ENCODE measurements at places on chromosomes 5 and 9. TPM values are rescaled to one million over a fixed set of nuclear protein-coding genes. Genes with fewer than 3 reads are reported as not detected.

- no peaks in the 10 kb centered on the region for H3K36me3 ChIP-seq
- DNase-seq: no peak
- H3K27me3 ChIP-seq: no peaks in the 10 kb centered on the region
- H3K4me1 ChIP-seq: no peaks in the 10 kb centered on the region
These were observed 72.8 kb downstream of the MED27 start for GRCh38 chr9:132006677-132007370.

DNA sequence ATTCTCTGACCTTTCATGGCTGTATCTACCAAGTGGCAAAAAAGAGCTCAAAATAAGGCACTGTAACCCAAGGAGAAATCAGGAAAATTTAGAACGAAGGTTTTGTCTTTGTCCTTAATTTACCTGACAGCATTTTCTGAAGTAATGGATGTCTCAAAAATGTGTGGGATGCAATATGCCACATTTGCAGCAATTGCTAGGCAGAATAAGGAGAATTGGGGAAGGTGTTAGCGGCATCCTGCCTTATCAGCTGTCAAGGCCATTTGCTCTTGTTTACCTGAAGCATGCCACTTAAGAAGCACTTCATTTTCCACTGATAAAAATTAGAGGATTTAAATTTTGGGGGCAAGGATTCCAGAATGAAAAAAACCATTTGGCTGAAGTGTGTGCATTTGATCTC lies 39.0 kb downstream of the PDE8B start:
- no peak overlapping the region for H3K4me3 ChIP-seq
- no peak overlapping the region for H3K27ac ChIP-seq
- no peaks in the 10 kb centered on the region for H3K27me3 ChIP-seq
- H3K36me3 ChIP-seq: no peaks in the 10 kb centered on the region

DNA sequence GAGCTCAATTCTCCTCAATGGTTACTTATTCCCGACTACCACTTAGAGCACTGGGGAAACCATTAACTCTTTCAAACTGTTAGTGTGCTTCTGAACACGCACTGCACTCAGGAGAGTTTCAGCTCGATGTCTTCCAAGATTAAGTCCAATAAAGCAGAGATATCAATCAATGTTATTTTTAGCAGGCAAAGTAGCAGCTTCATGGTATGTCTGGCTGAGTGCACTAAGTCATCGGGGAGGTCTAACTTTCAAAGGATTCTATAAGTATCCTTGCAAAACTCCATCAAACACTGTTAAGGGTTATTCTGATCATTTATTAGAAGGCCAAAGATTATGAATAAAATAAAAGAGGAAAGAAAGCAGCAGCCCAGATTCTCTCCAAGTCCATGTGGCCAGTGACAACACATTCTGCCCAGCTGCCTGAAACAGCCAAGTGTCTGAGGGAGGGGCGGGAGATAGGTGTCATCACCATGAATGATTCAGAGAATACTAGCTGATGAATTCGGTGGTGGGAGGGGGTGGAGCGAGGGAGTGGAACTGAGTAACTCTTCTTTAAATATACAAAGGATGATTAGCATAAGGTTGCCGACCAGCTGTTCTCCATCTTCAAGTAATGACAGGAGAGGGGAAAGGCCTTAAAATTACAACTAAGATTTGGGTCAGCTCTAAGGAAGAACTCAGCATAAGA lies 21.3 kb downstream of the NREP start:
- no peak overlapping the region for H3K27ac ChIP-seq
- no peaks in the 10 kb centered on the region for H3K36me3 ChIP-seq
- no peak overlapping the region for H3K4me3 ChIP-seq
- no peaks in the 10 kb centered on the region for H3K27me3 ChIP-seq
- DNase-seq: no peak

- DNase-seq: no peak
- peaks cover 28% of the 10 kb centered on the region for H3K4me1 ChIP-seq
- H3K27me3 ChIP-seq: no peaks in the 10 kb centered on the region
- H3K27ac ChIP-seq: no peak overlapping the region
- H3K36me3 ChIP-seq: peaks cover 7% of the 10 kb centered on the region
These were observed 84.0 kb downstream of the PIK3R1 start for GRCh38 chr5:68299575-68299974.

DNA sequence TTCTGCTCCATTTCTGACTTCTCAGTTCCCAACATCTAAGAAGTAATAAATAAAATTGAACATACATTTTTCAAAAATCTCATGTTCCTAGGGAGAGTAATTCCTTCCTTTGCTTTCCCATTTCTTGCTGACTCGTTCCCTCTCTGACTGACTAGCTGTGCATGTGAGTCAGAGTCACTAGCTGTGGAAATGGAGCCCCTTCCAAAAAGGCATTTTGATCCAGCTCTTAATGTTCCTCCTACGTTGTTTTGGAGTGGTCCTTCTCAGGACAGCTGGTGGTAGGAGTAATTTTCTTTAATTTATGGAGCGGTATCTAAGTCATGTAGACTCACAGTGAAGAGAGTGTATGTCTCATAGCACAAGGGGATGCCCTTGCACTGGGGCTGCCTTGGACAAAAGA lies 460.2 kb downstream of the GADD45G start:
- H3K4me1 ChIP-seq: peaks cover 6% of the 10 kb centered on the region
- no peak overlapping the region for H3K4me3 ChIP-seq
- no peak for DNase-seq

DNA sequence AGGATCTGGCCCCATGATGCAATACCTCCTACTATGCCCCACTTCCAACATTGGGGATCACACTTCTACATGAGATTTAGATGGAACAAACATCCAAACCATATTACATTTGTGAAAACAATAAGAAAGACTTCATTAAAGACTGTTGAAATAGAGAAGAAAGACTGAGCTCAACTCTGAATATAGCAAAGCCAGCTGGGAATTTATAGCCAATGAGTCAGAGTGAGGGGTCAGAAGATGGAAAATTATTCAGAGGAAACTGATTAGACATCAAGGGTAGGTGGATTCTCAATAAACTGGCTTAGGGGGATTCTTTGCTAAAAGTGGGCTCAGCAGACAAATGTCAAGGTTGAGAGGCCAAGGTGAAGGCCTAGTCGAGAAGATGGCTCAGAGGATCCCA lies 25.6 kb downstream of the BTF3 start:
- no peak overlapping the region for H3K4me3 ChIP-seq
- H3K4me1 ChIP-seq: no peaks in the 10 kb centered on the region
- no peak overlapping the region for H3K27ac ChIP-seq
- no peaks in the 10 kb centered on the region for H3K27me3 ChIP-seq

- no peak overlapping the region for H3K4me3 ChIP-seq
- H3K27ac ChIP-seq: no peak overlapping the region
- peaks cover 5% of the 10 kb centered on the region for H3K36me3 ChIP-seq
- DNase-seq: no peak
These were observed 12.2 kb downstream of the HSPA4 start for GRCh38 chr5:133063965-133064364.

- H3K4me3 ChIP-seq: no peak overlapping the region
- H3K4me1 ChIP-seq: peaks cover 9% of the 10 kb centered on the region
- no peaks in the 10 kb centered on the region for H3K27me3 ChIP-seq
- DNase-seq: no peak
- H3K27ac ChIP-seq: no peak overlapping the region
These were observed 16.2 kb upstream of the TJP2 start for GRCh38 chr9:69157751-69158466.

GRCh38 chr9:708551-709432 lies 132.7 kb upstream of the DMRT1 start:
- peak overlapping the region; percentile 1 for H3K4me3 ChIP-seq
- H3K27me3 ChIP-seq: no peaks in the 10 kb centered on the region
- peaks cover 68% of the 10 kb centered on the region for H3K4me1 ChIP-seq
- peak overlapping the region; percentile 76 for H3K27ac ChIP-seq
- peaks cover 13% of the 10 kb centered on the region for H3K36me3 ChIP-seq

DNA sequence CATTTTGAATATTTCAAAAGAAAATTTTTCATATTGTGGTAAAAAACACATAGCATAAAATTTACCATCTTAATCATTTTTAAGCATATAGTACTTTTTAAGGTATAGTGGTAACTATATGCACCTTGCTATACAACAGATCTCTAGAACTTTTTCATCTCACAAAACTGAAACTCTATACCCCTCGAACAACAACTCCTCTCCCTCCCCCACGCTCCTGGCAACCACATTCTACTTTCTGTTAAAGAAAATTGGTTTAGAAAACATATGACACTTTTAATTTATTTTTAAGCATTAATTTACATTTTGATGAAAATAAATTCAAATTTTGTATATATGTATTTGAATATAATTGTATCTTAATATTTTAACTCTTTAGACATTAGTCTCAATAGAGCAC lies 147.2 kb upstream of the EFNA5 start:
- H3K36me3 ChIP-seq: no peaks in the 10 kb centered on the region
- no peaks in the 10 kb centered on the region for H3K27me3 ChIP-seq

DNA sequence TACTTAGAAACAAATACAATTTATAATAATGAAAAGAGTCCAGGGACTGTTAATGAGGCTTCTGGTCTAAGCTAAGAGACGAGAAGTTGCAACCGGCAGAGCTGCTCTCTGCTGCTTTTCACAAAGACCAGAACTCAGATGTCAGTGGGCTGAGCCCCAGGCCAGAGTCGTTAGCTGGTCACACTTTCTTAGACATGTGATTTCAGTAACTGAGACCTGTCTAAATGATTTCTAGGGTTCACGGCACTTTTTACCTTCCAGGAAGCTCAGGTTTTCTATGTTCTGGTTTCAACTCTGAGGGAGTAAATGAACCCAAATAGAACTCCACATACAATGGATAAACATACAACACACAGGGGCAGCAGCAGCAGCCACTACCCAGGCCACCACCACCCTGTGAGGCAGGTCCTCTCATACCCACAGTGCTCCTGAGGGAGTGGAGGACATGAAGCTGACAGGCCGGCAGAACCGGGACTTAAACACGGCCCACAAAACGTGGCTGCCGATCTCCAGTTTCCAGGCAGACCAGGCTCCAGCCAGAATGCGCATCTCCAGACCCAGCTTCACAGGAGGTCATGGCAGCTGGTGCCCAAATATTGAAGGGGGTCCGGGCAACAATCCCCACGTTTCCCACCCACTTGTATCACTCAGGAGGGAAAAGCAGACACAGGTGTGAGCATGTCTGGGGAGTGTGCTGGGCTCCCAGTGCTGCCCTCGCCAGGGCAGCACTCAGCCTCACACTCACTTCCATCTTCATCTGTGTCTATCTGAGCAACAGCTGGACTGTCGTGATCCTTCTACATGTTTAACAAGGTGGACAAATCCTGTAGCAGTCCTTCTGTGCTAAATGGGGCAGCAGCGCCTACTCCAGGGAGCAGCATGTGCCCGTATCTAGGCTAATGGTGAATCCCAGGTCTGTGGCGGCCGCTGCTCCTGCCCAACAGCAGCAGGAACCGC lies 38.8 kb downstream of the IARS1 start:
- no peak overlapping the region for H3K27ac ChIP-seq
- no peaks in the 10 kb centered on the region for H3K4me1 ChIP-seq
- H3K27me3 ChIP-seq: no peaks in the 10 kb centered on the region

DNA sequence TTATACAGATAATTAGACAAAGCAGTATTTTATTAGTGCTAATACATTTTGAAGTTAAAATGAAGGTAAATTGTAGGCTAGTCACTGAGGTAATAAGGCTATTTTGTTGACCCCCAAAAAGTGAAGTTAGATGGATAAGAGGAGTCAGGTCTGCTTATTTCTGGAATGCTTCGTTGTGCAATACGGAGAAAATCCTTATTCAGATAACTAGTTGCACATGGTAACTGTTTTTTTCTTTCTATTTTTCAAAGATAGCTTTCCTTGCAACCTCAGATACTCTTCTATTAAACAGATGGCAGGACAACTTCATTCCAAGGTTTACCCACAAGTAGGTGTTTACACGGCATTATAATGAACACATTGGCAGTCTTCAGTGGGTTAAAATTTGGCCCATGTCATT lies 101.1 kb downstream of the TMEM174 start:
- peaks cover 15% of the 10 kb centered on the region for H3K4me1 ChIP-seq
- H3K4me3 ChIP-seq: no peak overlapping the region
- no peaks in the 10 kb centered on the region for H3K27me3 ChIP-seq

DNA sequence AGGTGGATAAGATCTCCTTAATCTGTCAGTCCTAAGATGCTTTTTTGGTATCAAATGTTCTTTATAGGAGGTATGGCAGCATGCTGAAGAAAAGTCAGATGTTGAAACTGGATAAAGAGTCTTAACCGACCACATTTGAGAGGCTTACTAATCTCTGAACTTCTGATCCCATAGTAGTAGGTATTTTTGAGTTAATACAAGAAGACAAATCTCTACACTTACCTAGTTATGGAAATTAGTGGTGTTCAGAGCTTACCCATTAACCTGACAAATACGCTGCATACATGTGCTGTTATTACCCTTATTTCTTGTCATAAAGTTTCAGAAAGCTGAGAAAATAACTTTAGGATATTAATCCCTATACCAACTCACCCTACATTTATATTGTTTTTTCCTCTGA lies 83.0 kb downstream of the ISL1 start:
- no peaks in the 10 kb centered on the region for H3K4me1 ChIP-seq
- no peak overlapping the region for H3K27ac ChIP-seq
- H3K4me3 ChIP-seq: no peak overlapping the region
- no peaks in the 10 kb centered on the region for H3K36me3 ChIP-seq
- no peak for DNase-seq
- no peaks in the 10 kb centered on the region for H3K27me3 ChIP-seq

DNA sequence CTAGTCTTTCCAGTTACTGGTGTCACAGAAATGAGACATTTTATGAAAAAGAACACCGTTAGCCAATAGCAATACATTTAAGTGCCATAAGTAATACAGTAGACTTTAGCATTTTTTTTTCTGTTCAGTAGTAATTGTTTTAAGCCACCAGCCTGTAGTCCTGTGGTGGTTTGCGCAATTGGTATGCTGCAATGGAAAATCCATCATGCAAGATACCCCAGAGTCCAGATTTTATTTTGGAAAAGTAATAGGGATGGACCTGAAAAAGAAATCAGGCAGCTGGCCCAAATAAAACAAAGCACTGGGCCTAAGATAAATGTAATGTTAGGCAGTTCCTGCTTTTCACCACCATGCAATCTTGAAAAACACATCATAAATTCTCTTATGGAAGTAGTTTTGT lies 94.6 kb upstream of the RASGRF2 start:
- H3K27ac ChIP-seq: no peak overlapping the region
- H3K4me1 ChIP-seq: no peaks in the 10 kb centered on the region
- H3K27me3 ChIP-seq: no peaks in the 10 kb centered on the region
- no peak overlapping the region for H3K4me3 ChIP-seq

LIX1 gene
- 0.26 TPM for total RNA-seq

- no peak for DNase-seq
- H3K27ac ChIP-seq: no peak overlapping the region
- H3K4me1 ChIP-seq: no peaks in the 10 kb centered on the region
- H3K27me3 ChIP-seq: no peaks in the 10 kb centered on the region
- H3K4me3 ChIP-seq: no peak overlapping the region
- H3K36me3 ChIP-seq: no peaks in the 10 kb centered on the region
These were observed 187.5 kb upstream of the RORB start for GRCh38 chr9:74309654-74310053.
